ENCODE measurements at places on chromosomes 1 and 21.

DNA sequence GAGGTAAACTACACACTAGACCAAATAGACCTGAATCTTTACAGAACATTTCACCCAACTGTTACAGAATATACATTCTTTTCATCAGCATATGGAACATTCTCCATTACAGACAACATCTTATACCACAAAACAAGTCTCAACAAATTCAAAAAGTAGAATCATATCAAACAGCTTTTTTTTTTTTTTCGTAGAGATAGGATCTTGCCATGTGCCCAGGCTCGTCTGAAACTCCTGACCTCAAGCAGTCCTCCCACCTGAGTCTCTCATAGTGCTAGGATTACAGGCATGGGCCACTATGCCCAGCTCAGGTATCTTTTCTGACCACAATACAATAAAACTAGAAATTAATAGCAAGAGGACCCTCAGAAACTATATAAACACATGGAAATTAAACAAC is 36.5 kb downstream of the HSF2BP start:
- DNase-seq = no peak

GRCh38 chr1:198607714-198608113 is 31.1 kb upstream of the PTPRC start:
- DNase-seq = no peak

DNA sequence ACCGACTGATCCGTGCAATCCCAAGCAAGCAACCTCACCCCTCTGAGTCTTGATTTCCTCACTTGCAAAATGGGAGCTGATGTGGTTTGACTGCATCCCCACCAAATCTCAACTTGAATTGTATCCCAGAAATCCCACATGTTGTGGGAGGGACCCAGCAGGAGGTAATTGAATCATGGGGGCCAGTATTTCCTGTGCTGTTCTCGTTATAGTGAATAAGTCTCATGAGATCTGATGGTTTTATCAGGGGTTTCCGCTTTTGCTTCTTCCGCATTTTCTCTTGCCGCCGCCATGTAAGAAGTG is 58.4 kb downstream of the FHAD1 start:
- DNase-seq = no peak

- DNase-seq = no peak
Observed at GRCh38 chr1:78540048-78540447, 49.3 kb downstream of the PTGFR start.

DNA sequence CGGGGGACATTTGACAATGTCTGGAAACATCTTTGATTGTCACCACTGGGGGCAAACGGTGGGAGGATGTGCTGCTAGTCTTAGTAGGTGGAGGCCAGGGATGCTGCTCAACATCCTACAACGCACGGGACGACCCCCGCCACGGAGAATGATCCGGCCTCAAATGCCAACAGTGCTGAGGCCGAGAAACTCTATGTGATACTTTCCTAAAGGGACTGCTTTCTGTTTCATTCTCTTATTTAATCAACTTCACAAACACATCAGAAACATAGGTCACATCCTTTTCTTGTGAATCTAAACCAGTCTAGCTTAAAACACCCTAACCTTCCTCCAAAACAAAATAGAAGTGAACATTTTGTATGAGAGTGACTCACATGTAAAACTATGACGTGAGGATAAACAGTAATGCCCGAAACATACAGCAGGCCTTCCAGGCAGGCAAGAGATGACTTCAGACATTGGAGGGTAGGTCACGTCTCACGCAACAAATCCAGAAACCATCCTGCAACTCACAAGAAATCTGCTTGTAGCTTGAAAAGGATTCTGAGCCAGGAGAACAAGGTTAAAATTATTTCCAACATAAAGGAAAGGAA is 37.2 kb upstream of the ETS2 start:
- DNase-seq = peak; percentile 25

DNA sequence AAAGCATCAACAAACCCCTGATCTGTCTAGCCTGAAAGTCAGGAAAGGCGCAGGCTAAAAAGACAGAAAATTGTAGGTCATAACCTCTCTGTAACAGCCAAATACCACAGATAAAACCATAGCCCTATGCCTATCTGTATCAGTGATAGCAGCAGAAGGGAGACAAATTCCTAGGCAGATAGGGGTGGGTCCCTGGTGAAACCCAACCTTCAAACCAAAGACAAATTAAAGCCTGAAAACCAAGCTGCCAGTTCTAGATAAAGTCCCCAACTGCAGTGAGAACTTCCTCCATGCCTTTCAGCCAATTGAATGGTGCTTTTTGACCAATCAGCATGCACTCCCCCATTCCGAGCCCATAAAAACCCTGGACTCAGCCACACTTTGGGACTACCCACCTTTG is 115.3 kb downstream of the NTPCR start:
- no peak for DNase-seq

DNA sequence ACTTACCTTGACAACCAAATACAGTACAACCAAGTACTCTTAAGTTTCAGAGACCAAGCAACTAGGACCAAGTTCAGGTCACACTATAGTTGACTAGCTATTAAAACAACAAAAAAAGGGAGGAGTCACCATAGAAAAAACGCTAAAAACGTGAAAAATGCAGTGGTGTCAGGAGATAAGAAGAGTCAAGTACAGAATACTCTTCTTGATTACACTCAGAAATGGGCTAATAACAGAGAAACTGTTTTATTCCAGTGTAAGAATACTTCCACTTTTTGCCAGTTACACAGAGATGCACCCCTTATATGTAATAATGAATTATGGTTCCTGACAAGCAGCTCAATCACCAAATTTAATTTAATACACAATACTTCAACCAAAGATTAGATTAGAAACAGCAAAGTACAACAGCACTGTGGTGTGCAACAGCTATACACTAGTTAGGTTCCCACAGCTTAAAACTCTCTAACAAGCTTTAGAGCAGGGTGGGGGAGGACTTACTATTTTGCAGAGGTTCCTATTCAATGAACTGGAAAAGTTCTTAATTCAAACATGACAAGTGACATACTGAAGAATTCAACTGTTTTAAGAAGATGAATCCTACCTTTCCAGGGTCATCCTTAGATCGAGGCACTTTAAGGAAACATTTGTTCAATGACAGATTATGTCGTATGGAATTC is 70.4 kb downstream of the FOXJ3 start:
- no peak for DNase-seq

DNA sequence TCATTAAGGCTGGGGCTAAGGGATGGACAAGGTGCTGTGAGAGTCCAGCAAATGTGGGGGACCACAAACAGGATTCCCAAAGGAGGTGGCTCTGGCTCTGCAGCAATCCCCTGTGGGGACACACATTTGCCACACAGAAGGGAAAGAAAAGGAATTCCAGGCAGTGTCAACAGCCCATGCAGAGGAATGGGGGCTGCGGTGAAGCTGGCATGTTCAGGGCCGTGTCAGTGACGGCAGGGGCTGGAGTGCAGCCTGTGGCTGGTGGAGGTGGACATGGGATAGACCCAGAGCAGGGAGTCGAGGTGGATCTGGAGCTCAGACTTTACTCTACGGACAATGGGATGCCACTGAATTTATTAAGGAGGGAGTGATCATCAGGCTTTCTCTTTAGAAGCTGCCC is 183.2 kb downstream of the TRABD2B start:
- no peak for DNase-seq

DNA sequence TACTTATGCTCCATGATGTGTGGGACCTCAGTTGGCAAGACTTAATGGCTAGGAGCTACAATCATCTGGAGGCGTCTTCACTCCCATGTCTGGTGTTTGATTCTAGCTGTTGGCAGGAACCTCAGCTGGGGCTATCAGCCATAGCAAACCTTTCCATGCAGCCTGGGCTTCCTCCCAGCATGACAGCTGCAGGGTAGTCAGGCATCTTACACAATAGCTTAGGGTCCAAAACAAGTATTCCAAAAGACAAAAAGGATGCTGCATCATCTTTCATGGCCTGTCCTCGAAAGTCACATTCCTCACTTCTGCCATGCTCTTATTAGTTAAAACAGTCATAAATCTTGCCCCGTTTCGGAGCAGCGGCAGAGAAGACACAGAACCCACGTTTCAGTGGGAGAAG is 90.9 kb downstream of the LRRC8C start:
- no peak for DNase-seq

DNA sequence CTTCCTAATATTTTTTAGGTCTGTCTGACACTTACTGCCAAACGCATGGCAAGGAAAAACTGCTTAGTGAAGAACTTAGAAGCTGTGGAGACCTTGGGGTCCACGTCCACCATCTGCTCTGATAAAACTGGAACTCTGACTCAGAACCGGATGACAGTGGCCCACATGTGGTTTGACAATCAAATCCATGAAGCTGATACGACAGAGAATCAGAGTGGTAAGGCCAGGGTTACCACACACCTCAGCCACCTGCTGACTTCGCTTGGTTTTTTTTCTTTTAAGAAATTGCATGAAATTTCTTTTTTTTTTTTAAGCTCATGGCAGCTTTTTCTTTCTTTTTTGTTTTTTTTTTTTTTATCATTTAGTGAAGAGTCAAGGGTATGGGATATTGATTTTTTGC is 17.2 kb downstream of the ATP1A1 start:
- DNase-seq = peak; percentile 15

DNA sequence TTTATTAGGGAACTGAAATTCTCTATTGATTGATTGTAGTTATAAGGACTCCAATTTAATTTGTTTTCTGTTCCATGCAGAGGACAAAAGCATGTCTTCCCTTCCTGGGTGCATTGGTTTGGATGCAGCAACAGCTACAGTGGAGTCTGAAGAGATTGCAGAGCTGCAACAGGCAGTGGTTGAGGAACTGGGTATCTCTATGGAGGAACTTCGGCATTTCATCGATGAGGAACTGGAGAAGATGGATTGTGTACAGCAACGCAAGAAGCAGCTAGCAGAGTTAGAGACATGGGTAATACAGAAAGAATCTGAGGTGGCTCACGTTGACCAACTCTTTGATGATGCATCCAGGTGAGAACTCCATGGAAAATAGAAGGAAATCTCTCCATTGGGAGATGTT is 1.5 kb downstream of the SETDB1 start:
- no peak for DNase-seq

- no peak for DNase-seq
Observed at GRCh38 chr1:234536741-234537140, 57.8 kb upstream of the TARBP1 start.

DNA sequence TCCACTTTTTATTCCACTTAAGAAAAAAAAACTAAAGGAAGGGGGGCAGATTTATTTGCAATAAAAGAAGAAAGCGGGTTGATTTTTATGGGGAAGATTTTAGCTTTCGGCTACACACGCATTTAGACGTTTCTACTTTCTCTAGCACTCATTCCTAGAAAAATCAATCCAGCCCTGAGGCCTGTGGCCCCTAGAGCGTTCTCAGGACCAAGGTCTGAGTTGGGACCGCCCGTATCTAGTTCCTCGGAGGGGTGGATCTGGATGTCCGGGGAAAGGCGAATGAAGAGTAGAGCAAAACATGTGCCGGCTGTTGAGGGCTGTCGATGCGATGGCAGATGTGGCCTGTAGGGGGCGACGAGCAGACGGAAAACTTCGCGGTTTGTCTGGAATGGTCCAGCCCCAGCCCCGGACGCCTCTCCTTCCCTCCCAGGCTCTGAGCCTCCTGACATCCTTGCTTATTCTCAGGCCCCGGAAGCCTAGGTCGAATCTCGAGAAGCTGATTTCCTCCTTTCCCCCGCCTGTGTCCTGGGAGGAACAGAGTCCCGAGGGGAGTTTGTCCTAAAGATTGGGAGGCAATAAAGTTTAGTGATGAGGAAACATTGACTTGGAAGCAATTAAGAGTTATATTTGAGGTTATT is 5.2 kb downstream of the FOXD3 start:
- DNase-seq = no peak

GRCh38 chr1:63983391-63984256 is 209.8 kb downstream of the ROR1 start:
- DNase-seq = no peak

- DNase-seq = no peak
Observed at GRCh38 chr1:105730701-105731100, 1325.8 kb upstream of the PRMT6 start.

DNA sequence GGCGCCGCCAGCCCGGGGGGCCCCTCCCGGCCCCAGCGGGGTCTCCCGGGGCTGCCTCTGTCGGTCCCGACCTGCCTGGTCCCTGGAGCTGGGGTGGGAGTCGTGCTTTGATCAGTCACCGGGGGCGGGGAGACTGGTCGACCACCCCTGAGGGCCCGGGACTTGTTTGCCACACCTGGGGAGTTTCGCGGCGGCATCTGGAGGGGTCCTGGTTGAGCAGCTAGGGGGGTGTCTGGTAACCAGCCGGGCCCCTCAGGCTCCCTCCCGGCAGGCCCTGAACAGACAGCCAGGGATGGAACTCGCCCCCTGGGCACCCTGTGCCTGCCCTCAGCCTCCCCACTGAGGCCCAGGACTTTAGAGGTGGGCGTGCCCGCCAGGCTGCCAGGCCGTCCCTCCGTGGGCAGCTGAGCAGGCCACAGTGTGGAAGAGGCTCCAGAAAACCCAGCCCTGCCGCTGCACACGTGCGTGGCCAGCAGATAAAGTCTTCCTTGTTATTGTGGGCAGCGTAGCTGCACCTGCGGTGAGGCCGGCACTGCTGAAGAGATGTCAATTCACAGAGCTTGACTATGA is 13.3 kb upstream of the SAMD11 start:
- DNase-seq = no peak

GRCh38 chr1:84582802-84583587 is 8.8 kb upstream of the CTBS start:
- no peak for DNase-seq

- DNase-seq = no peak
Observed at GRCh38 chr21:26748066-26748465, 97.1 kb downstream of the ADAMTS1 start.

DNA sequence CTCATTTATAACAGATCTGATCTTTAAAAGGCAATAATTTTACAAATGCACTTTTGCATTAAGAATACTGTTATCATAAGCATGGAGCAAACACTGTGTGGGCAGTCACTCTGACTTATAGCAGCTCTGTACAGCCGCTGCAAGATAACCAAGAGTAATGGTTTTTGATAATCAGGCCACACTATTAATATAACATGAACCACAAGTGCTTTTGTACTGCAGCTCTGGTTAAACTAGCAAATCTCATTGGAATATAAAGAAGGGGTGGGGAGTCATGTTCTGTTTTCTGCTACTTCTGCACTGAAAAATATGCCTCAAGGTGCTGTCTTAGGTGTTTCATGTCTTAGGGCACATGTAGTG is 357.4 kb downstream of the LMO4 start:
- no peak for DNase-seq

- no peak for DNase-seq
Observed at GRCh38 chr1:42926235-42926878, 32.3 kb downstream of the SLC2A1 start.

DNA sequence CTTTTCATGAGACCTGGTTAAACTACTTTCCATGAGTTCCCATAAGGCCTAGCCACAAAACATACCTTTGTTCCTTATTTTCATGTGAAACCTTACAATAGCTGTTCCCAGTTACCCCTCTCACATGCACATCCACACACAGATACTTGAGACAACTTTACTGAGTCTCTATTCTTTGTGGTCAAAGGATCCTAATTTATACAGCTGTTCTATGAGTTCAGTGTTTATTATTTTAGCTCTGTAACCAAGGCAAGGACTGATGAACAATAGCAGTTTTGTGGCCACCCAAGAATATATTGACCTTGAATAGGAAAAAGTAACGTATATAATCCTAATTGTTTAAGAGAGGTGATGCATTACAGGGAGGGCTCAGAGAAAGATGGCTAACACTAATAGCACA is 160.5 kb upstream of the CACYBP start:
- DNase-seq = no peak
